ENCODE measurements at places on chromosomes 3 and 15.

DNA sequence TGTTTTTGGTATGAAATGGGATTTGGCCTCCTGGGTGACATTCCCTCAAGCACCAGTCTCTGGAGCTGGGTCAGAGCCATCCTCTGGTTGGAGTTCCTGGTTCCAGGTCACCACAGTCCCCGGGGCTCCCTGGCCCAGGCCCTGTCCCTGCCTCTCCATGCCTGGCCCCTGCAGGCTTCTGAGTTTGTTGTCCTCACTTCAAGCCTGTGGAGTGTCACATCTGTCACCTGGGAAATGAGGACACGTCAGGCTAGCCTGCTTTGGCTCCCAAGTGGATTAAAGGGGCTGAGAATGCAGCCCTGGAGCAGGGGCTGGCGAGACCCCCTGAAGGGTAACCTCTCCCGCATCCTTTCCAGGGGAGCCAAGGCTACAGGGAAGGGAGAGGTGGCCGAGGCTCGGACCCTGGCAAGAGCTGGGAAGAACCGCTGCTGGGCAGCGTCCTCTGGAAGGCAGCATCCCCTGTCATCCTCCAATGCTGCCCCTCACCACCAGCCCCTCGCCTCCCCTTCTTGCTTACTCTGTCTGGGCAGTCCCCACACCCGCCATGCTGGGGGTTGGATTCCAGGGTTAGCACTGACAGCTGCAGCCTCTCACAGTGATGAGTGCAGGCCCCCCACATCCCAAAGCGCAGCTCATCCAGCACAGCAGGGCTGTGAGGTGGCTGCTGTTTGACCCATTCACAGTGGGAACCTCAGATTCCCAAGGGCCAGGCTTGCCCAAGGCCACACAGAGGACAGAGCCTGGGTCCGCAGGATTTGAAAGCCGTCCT, 75.5 kb upstream of the IQSEC1 start:
- DNase-seq, result no peak

DNA sequence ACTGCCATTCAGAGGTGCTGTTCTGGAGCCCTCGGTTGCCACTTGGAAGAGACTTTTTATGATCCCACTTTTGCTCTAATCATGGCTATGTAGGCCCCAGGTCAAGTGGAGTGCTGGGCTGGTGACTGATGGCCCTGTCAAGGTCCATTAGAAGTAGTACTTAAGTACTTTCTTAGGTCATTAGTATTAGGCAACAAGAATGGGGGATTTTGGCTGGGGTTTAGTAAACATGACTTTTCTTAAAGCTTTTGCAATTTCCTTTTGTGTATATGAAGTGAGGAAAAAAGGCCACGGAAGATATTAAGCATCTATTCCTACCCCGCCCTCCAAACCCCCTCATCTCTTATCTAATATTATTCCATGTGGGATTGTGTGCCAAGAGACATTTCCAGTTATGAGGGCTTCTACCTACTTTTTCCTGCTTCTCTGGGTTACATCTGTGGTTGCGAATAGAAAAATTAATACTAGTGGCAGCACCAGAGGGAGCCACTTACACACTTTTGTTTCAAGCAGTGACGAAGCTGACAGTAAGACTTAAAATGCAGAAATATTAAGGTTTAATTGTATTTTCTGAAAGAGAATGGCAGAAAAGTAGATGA, 13.9 kb downstream of the NLGN1 start:
- DNase-seq, result peak; percentile 70

DNA sequence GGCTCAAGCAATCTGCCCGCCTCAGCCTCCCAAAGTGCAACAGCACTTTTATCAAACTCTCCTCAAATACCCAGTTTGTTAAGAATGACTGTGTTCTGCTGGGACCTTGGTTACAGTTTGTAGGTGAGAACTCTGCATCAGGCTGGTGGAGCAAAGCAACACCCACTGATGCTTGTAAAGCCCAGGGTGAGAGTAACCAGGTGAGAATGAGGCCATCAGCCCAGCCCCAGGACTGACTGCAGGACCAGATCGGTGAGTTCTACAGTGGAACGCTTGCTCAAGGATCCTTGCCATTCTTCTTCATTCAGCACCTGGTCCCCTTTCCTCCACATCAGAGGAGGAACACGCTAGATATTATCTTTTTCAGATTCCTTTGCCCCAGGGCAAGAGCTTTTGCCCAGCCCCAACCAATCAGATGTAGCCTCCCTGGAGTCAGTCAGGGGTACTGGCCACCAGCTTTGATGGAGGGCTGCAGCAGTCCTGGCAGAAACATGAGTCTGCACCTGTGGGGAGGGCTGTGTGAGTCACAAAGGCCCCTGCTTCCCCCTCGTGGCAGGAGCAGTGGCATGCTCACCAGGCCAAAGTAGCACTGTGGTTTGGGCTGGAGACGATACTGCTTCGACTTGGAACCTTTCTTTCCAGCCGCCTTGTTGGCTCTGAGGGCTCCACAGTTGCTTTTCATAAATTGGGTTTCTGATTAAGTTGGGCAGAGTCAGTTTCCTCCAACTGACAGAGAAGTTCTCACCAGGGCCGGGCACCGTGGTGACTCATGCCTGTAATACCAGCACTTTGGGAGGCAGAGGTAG, 3.5 kb upstream of the SHISA5 start:
- peak; percentile 57 for DNase-seq

- no peak for DNase-seq
These were observed 71.6 kb upstream of the SYN2 start for GRCh38 chr3:11932636-11933035.

DNA sequence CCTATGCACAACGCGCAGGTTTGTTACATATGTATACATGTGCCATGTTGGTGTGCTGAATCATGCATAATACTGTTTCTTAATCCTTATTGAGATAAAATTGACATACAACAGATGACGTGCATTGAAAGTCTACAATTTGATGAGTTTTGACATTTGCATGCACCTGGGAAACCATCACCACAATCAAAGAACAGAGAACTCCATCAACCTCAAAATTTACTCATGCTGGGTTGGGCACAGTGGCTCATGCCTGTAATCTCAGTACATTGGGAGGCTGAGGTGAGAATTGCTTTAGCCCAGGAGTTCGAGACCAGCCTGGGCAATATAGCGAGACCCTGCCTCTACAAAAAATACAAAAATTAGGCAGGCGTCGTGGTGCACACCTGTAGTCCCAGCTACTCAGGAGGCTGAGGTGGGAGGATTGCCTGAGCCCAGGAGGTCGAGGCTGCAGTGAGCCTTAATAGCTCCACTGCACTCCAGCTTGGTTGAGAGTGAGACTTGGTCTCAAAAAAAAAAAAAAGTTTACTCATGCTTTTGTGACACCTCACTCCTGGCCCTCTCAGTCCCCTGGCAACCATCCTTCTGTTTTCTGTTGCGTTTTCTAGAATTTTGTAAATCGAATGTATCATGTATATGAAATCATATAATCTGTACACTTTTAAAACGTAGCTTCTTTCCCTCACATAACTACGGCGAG, 56.6 kb downstream of the BHLHE40 start:
- DNase-seq, result no peak

- DNase-seq, result no peak
These were observed 33.9 kb upstream of the GRAMD1C start for GRCh38 chr3:113804661-113805060.

DNA sequence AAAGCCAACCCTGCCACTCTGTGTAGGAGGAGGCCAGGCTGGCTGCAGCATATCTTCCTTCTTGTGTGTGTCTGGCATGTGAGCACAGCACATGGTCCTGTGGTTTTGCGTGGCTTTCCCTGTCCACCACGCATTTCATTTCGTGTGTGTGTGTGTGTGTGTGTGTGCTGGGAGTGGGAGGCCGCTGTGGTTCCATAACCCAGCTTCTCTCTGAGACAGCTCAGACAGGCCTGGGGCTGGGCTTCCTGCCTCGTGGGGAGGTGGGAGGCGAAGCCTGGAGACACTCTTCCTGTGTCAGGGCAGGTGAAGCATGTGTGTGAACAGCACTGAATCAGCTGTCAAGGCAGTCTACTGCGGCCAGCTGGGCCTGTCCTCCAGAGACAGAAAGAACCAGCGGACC, 16.0 kb upstream of the MRPS22 start:
- no peak for DNase-seq

GRCh38 chr3:142935963-142936362, 27.5 kb downstream of the PAQR9 start:
- DNase-seq, result no peak

DNA sequence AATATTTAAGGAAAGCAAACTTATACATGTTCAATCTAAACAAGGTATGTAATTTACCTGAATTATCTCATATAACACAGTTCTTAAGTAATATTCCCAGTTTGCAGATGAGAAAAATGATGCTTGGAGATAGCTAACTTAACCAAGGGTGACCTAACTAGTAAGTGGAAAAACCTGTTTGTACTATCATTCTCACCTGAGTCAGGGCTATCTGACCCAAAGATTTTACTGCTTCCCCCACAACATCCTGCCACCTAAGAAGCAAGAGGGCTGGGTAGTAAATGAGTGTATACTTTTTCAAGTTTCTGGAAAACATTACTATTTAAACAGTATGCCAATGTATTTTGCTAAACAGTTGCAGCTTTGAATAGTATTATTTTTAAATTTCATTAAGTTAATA, 10.6 kb downstream of the TP63 start:
- no peak for DNase-seq

GRCh38 chr3:194957743-194958240, 272.1 kb downstream of the FAM43A start:
- no peak for DNase-seq

DNA sequence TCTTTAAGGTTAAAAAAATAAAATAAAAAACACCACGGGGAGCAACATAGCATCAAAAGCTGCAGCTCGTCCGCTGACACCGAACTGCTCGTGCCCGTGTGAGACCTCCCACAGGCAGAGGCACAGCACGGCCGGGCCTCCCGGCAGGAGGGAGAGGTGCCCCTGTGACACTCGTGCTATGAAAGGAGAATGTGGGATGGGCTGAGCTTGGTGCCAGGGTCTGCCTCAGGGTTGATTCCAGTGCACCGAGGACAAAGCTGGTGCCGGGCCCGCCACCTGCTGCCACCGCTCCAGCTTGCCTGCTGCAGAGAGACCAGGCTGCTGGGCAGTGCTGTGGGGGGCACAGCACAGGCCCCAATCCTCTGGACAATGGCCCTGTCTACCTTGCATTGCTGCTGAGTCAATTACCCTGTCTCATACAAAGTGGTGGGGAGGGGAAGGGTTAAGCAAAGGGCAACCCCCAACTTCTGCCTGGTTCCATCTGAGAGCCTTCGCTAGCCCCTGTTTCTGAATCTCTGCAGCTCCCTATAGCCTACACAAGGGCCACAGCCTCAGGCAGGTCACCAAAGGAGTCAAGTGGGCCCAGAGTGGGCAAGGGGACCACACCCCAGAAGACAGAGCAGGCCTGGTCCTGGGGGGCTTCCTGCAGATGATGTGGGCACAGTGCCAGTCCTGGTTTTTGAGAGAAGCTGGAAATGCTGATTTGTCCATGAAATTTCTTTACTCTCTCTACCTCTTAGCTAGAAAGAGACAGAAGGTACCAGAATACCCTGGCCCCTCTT, 74.0 kb upstream of the SNRPA1 start:
- DNase-seq, result no peak

- no peak for DNase-seq
These were observed 146.0 kb downstream of the IL20RB start for GRCh38 chr3:137103739-137104138.

DNA sequence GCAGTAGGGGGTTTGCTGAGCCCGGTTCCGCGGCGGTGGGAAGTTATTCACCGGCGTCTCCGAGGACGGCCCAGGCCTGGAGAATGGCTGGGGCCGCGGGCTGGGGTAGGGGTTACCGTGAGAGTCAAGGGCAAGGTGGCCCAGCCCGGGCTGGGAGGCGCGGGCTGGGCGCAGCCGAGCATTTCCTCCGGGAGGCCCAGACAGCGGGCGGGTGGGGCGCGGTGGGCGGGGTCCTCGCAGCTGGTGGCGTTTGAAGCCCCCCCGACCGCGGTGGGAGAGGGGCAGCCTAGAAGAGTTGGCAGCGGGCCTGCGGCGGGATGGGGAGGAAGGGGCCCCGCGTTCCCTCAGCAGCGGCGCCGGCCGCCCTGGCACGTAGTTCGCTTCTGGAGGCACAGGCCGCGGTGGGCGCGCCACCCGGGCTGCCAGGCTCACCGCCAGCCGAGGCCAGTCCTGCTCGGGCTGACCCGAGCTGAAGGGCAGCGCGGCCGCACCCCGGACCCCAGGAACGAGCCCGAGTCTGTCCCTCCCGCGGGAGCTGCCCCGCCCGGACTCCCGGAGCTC, 960 bp upstream of the KLF13 start:
- no peak for DNase-seq

GRCh38 chr15:99324082-99324620, 72.9 kb downstream of the LRRC28 start:
- peak; percentile 71 for DNase-seq

DNA sequence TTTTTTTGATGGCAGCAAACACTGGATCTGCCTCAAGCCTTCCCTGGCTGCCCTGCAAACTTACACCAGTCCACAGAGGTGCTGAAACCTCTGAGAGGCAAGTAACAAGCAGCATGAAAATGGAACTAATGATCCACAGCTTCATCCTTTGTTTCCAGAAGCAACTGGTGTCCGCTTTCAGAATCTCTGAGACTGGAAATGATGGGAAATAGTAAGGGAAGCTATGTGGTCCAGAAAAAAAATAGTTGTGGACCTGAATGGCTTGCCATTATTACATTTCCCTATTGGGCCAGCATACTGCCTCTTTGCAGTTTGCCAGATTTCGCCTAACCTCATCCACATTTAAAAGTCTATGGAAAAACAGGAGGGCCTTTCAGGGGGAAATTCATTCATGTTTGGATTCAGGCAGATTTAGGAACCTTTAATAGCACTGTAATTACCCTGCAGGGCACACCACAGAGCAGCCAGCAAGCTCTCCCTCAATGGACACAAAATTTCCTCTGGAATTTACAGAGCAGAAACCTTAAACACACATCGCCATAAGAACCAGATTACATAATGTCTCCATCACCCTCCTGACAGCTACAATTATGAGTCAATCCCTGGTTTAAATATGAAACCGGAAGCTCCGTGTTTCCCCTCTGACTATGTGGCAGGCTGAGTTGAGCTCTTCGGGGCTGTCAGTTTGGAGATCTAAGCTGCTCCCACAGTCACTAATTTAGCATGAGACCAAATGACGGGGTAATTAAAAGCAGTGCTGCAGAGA, 134.4 kb downstream of the TMCO5A start:
- DNase-seq, result peak; percentile 84

- DNase-seq, result no peak
These were observed 110.1 kb downstream of the ROBO2 start for GRCh38 chr3:77150028-77150427.

DNA sequence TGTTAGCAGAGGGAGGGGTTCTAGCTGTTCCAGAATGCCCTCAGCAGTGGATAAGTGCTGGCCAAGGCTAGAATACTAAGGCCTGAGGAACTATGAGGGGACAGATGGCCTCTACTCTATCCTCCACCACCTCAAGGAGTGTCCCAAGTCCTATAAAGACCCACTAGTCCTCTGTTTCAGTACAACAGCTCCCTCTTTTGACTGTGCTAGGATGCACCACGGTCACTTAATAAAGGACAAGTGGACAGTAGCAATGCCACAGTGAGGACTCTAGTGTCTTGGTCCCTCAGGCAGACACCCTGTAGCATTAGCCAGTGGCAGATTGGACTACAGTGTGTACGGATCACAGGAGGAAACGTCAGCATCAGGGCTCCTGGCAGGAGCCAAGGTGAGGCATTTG, 171.8 kb upstream of the PROK2 start:
- DNase-seq, result no peak

Measured in mesenchymal stem cell (in vitro differentiated cells and primary cell).